Stimulated activated CD4-positive, alpha-beta T cell treated with anti-CD3 and anti-CD28 coated beads, Interleukin-12 subunit alpha, Interleukin-12 subunit beta, amount 100 ng/mL, for 48 hours (primary cell): ENCODE measurements at places on chromosomes 5 and 9.

- no peak for DNase-seq
These were observed 6.7 kb downstream of the INIP start for GRCh38 chr9:112711050-112711689.

DNA sequence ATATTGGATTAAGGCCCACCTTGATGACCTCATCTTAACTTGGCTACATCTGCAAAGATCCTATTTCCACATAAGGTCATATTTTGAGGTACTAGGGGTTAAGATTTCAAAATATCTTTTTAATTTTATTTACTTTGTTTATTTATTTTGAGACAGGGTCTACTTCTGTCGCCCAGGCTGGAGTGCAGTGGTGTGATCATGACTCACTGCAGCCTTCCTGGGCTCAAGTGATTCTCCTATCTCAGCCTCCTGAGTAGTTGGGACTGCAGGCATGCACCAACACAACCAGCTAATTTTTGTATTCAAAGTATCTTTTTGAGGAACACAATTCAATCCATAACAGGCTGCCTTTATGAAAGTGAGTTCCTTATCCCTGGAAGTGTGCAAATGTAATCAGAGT, 212.3 kb downstream of the PALM2AKAP2 start:
- no peak for DNase-seq

DNA sequence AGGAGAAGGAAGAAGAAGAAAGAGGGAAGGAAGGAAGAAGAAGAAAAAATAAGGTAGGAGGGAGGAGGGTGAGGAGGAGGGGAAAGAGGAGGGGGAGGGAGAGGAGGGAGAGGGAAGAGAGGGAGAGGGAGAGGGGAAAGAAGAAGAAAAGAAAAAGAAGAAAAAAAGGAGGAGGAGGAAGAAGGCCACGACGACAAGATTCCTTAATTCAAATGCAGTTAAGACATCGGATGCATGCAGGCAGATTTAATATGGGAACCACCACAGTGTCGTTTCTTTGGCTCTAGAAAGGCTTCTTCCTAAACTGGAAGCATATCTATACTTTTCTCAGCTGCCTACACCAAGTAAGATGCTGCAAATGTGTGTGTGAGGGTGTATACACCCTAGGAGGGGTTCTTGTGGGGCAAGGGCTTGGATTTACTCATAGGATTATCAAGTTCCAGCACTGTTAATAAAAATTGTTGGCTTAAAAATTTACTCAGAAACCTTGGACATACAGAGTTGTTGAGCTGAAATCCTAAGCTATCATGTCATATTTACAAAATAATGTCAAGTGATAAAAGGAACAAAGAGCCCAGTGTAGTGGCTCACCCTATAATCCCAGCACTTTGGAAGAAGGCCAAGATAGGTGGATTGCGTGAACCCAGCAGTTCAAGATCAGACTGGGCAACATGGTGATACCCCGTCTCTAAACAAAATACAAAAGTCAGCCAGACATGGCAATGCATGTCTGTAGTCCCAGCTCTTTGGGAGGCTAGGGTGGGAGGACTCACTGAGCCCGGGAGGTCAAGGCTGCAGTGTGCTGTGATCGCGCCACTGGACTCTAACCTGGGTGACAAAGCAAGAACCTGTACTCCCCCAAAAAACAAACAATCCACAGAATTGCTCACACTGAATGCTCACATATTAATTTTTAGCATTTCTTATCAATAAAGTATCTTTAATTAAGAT, 108.5 kb downstream of the UBAP2 start:
- DNase-seq = no peak

DNA sequence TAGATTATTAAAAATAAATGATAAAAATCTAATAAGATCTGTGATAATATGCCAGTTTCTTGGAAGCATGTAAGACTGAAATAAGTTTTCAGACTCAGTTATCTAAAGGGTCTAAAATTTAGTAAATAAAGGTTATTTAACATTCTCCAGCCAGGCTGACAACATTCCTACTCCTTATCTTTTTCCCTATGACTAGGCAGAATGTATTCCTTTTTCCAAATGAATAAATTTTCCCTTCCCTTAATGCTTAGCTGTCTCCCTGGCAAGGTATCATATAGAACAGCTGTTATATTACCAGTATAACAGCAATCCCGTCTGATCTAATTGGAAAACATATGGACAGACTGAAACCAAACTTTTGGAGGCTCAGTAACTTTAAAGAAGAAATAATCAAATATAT, 13.0 kb downstream of the MEGF9 start:
- no peak for DNase-seq

DNA sequence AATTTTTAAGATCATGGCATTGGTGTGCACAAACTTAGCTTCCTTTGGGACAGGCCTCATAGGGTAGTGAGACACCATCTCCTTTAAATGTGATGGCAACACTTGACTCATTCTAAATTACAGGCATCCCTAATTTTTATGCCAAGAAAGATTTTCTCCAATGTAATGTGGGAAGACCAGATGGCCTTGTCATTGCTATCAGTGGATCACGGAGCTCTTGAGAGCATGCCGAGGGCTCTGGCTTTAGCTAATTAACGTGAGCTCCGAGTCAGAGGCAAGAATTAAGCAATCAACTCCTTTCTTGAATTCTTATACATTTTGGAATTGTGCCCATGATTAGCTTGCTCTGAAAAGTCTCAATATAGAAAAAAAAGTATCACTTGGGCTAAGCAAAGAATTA, 215.8 kb downstream of the LRRC70 start:
- no peak for DNase-seq

DNA sequence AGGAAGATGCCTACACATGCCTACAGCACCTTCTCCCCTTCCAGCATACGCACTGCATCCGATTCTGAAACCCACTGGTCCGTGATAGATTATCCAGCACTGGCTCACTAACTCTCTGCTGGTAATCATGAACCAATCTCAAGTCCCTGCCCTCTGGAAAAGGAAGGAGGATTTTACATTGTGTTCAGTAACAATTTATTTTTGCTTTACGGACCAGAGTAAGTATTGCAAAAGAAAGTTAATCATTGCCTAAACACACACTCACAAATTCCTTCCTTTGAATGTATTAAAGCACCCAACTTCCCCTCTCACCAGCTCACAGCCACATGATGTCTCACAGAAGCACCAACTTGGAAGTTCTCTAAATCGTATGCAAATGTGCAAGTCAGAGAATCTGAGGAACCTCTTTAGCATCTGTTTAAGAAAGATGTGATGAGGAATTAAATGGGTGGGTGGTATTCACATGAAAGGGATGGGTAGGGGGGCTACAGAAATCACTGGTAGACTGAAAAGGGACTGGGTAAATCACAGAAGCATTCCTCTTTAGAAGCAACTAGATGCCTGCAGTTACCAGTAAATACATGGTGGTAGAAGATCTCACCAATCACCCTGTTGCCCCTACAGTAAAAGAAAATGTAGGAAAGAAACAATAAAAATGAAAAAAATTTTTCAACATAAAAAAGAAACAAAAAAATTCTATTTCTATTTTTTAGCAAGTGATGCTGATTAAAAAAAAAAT, 8.4 kb downstream of the GNAQ start:
- DNase-seq = no peak
